ENCODE measurements at places on chromosomes 2 and 18.

- DNase-seq: no peak
These were observed 115.2 kb downstream of the MYO5B start for GRCh38 chr18:50079571-50080295.

GRCh38 chr2:151161821-151162551 lies 99.7 kb downstream of the RBM43 start:
- DNase-seq: no peak

DNA sequence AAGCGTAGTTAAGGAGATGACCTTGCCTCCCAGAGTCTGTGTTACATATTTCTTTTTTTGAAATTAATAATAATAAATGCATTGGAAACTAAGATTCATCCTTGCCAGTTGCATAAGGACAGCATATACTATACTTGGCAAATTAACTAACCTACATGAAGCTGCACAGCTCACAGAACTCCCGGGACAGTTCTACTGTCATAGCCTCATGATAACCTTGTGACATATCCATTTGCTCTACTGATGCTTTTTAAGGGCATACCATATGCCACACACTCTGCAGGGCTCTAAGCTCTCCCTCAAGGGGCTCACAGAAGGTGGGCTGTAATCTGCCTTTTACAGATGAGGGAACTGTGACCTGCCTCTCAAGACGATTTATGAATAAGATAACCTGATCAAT lies 3.8 kb downstream of the ITGB1BP1 start:
- DNase-seq: no peak

DNA sequence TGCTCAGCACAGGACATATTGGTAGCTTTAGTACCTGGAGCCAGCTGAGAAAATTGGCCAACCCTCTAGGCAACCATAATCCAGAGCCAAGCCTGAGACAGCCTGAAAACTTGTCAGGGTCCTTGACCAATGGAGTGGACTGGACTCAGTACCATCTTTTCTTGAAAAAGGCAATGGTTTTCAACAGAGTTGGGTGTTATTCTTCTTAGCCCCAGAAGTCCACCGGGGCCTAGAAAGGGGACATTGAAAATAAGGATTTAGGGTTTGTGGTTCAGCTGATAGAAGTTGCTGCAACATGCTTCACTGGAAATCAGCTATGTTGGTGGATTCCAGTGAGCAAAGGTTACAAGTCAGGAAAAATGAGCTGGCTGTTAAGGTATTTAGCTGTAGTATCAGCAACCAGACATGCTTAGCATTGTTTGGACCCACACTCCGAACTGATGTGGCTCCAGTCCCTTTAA lies 22.1 kb upstream of the CNOT11 start:
- DNase-seq: no peak

- DNase-seq: no peak
These were observed 120.1 kb upstream of the PXDN start for GRCh38 chr2:1864301-1864980.

DNA sequence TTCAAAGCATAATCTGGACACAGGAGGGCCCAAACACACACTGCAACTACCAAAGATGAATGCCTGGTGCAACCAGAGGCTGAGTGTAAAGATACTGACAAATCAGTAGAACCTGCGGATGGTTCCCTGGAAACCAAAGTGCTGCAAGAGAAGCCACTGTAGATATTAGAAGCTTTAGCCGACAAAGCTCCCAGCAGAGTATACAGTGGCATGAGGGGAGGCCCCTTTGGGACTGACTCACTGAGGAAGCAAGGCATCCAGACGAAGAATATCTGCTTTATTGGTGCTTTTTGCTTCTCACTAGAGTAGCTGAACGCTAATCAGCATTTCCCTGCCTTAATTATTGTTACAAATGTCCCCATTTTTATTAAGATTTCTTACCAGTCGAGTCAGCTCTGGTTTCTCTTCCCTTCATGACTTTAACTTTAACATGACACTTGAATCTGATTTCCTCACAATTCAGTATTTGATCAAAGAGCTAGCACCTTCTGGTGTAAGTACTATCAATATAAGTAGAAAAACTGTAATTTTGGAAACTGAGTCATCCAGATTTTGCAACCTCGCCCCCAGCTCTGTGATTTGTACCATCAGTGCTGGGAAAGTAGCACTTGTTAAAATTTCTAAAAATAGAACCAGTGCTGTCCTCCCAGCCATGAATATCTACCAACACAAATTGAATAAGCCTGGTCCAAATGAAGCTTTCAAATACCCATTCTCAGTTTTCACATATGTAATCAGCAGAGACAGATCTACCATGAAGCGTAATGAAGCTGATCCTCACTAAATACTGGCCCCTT lies 34.2 kb downstream of the FIGN start:
- DNase-seq: no peak

GRCh38 chr2:191740016-191740419 lies 62.1 kb downstream of the NABP1 start:
- DNase-seq: no peak

GRCh38 chr18:60560071-60560470 lies 187.5 kb upstream of the MC4R start:
- DNase-seq: no peak

- no peak for DNase-seq
These were observed 80.6 kb downstream of the UXS1 start for GRCh38 chr2:106113361-106113966.

- no peak for DNase-seq
These were observed 89.9 kb downstream of the MAPK4 start for GRCh38 chr18:50649821-50650220.

- DNase-seq: no peak
These were observed 353 bp upstream of the SULT1C4 start for GRCh38 chr2:108377401-108377800.

DNA sequence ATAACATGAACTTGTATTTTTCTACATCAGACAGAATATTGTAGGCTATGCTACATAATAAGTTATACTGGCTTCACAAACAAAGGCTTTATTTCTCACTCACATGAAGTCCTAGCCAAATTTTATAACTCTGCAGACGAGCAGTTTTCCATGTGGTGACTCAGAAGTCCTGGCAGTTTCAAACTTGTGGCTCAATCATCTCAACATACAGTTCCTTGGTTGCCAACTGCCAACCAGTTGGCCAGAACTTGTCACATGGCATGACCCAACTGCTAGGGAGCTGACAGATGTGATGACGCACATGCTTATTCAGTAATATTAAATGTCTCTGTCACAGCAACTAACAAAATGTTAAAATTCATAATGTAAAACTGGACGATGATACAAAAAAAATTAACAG lies 63.8 kb upstream of the ZC3H15 start:
- no peak for DNase-seq

DNA sequence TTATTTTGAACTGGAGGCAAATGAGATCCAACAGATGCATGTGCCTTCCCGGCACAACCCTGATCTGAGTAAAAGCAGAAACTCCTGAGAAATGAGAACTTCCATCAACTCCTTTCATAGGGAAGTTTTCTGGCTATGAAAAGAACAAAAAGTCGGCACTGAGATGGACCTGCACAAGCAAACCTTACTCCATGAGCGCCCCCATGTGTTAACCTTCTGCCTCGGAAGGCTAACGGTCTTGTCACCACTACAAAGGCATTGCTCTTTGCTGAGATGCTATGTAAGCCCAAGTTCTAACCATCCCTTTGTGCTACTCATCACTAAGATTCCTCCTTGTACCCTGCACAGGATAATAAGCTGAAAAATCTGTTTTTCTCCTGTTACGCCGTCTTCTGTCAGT lies 57.3 kb upstream of the SULT1C3 start:
- DNase-seq: no peak

GRCh38 chr18:46393961-46394360 lies 263.1 kb downstream of the LOXHD1 start:
- DNase-seq: no peak

GRCh38 chr2:85611217-85611704 lies 605 bp downstream of the C2orf68 start:
- DNase-seq: no peak

GRCh38 chr2:965640-966147 lies 15.0 kb downstream of the SNTG2 start:
- DNase-seq: no peak

GRCh38 chr2:142642650-142643049 lies 234.8 kb upstream of the KYNU start:
- DNase-seq: no peak

Measured in stimulated activated CD8-positive, alpha-beta memory T cell treated with anti-CD3 and anti-CD28 coated beads, Interleukin-4, amount 100 ng/mL, for 4 hours (primary cell).